ENCODE measurements at places on chromosomes 6 and 20.

DNA sequence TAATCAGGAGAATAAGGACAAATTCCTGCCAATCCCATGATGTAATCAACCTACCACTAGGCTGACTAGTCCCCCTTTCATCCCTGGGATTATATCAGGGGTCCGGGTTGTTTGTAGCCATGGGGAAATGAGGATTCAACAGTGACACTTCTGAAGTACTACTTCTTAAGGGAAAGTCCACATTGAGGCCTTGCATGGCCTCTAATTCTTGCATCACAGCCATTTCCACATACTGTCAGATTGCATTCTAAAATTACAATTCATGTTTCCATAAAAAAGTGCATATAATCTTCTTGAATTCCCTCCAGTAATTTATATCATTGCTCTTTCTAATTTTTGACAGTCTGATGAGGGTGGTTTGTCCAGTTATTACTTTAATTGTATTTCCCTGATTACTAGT, 184.2 kb downstream of the PHF3 start:
- DNase-seq: no peak

DNA sequence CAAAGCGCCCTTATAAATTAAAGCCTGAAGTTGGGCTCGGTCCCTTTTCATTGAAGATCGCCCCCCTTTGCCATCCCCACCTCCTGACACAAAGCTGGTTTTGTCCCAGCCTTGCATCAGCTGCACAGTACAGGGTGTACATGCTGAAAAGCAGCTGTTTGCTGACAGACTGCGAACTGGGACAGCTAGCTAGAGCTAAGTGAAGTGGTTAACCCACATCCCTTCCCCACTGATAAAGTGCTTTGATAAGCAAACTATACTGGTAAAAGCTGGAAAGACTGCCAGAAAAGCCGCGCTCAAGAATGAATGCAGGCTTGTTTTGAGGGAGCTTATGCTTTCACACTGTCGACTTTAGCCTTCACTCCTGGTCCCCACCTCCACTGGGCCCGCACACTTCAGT, 207.3 kb downstream of the GMDS start:
- DNase-seq: peak; percentile 28

GRCh38 chr6:167706313-167707109, 120.2 kb upstream of the AFDN start:
- DNase-seq: peak; percentile 75

- DNase-seq: no peak
These were observed 102.6 kb downstream of the IBTK start for GRCh38 chr6:82144852-82145340.

GRCh38 chr6:28488916-28489365, 26.7 kb downstream of the GPX6 start:
- peak; percentile 61 for DNase-seq

DNA sequence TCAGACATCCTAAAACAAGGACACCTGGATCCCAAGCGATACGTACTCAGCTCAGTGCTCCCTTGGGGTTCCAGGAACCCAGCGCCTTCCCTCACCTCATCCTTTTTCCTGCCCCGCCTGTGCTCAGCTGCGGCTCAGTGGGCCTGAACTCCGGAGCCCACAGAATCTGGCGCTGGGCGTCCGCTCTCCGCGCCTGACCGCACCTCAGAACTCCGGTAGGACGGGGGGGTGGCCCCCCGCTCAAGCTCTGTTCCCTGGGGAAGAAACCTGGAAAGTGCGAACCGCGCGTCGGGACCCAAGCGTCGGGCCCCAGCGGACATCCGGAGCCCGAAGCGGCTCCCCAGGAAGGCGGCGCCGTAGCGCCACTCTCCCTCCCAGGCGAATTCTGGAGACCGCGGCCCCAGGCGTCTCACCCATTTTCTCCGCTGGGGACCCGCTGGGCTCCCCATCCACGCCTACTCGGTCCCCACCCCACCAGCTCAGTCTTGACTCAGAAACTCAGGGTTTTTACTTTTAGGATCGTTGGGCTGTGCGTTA, 336 bp upstream of the LY6G5C start:
- peak; percentile 70 for DNase-seq

DNA sequence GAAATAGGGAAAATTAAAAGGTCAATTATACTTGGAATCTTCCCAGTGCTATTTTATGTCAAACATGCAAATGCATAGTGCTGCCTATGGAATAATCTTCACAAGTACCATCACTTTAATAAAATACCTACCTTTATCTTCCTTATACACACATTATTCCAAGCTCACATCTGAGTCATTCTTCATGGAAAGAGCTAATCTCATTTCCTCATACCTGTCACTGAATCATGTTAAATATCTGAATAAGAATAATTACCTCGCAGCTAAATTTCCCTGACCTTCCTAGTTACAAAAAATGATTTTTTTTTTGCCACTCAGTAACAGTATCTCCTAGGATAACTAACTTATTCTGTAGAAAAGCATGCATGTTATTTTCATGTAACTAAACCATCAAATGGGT, 661.4 kb upstream of the HS3ST5 start:
- DNase-seq: no peak

Measured in activated T-cell treated with anti-CD3 and anti-CD28 coated beads, Interleukin-2, amount 50 U/mL, for 48 hours (primary cell).